Stimulated activated CD4-positive, alpha-beta T cell treated with anti-CD3 and anti-CD28 coated beads, Interleukin-2, amount 100 ng/mL, for 24 hours (primary cell): ENCODE measurements at places on chromosomes 2 and 18.

GRCh38 chr2:6074089-6074643 is 382.0 kb downstream of the SOX11 start:
- no peak for DNase-seq

- DNase-seq, result no peak
Observed at GRCh38 chr18:3230401-3231334, 10.9 kb upstream of the MYOM1 start.

DNA sequence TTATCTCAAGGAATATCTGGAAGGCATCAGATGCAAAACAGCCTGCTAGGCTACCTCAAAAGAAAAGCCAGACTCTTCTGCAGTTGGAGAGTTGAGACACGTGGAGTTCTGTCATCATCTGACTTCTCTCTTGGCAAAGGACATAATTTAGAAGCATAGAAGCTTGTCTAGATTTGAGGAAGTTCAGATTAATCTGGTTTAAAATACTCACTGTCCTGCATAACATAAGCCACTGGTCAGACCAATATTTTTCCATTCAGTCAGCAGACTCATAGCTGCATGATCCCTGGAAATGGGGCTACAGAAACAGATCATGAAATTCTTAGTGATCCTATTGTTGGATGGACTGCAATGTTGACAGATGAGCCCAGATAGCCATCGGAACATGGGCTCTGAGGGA is 349.0 kb downstream of the TXNL1 start:
- no peak for DNase-seq

GRCh38 chr18:67783196-67783946 is 266.9 kb upstream of the DSEL start:
- DNase-seq, result no peak

- no peak for DNase-seq
Observed at GRCh38 chr2:11444737-11445136, 21.2 kb downstream of the E2F6 start.
